ENCODE measurements at places on chromosomes 5 and 9. TPM values are rescaled to one million over a fixed set of nuclear protein-coding genes. Genes with fewer than 3 reads are reported as not detected.
A peak's percentile ranks its signal among the peaks of the same experiment; 100 is the strongest.

TNC gene
- 52.2 TPM for total RNA-seq

DNA sequence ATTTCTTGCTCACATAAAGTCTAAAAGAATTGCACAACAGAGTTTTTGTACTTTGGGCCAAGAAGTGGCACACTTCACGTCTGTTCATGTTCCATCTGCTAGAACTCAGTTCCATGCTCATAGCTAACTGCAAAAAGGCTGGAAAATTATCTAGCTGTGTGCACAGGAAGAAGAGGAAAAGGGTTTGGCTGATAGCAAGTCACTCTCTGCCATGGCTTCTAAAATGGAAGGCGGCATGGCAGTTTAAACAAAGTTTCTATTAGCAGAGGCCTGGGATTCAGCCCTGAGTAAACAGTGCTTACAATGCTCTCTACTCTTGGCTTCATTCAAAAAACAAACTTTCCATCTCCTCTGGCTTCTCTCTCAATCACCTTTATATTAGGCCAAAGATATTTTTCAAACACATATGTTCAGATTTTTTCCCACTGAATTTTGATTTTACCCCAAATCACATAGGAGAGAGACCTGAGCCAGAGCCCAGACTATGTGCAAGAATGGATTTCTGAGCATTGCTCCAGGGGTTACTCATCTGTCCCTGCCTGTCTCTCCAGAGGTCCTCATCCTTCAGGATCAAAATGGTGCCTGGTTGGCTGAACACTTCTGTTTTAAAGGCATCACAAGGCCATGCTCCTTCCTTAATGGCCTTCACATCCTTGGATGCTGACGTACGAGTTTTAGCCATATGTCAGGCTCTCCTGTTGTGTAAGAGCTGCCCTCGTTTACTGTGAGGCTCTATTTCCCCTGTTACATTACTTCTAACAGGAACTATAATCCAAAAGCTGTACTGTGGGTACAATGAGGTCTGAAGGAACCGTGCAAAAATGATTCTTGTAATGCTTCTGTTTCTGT is 226.6 kb downstream of the SAXO1 start:
- no peaks in the 10 kb centered on the region for H3K36me3 ChIP-seq
- H3K4me1 ChIP-seq = peaks cover 4% of the 10 kb centered on the region
- H3K27ac ChIP-seq = peak overlapping the region; percentile 11
- no peak for DNase-seq

DNA sequence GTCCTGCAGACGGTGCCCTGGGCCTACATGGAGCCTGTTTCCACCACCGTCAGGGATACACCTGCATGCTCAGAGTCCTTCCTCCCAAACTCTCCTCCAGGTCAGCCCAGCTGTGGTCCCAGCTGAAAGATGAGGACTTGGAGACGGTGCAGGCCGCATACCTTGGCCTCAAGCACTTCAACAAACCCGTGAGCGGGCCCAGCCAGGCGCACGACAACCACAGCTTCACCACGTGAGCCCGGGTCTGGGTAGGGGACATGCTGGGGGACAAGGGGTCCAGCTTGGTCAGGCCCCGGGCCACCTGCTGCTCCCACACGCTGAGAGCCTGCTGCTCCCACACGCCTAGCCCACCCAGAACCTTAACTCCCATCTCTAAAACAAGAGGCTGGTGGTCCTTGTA is 16.6 kb upstream of the CARD19 start:
- H3K36me3 ChIP-seq = peaks cover under 1% of the 10 kb centered on the region
- H3K4me1 ChIP-seq = no peaks in the 10 kb centered on the region
- no peak for DNase-seq
- H3K4me3 ChIP-seq = no peak overlapping the region
- H3K27ac ChIP-seq = no peak overlapping the region

- H3K27me3 ChIP-seq = no peaks in the 10 kb centered on the region
- H3K27ac ChIP-seq = peak within 1 kb of the TSS; percentile 97
- no peaks in the 10 kb centered on the region for H3K36me3 ChIP-seq
- peak within 1 kb of the TSS; percentile 70 for H3K4me3 ChIP-seq
- DNase-seq = peak; percentile 94
These were observed at the start of gene MAP3K1 for GRCh38 chr5:56814963-56815657. MAP3K1 (plus strand) TSS chr5:56815549; CDS start chr5:56815574, 25 bp downstream.

GRCh38 chr5:103569313-103570060 is 6.9 kb upstream of the NUDT12 start:
- no peaks in the 10 kb centered on the region for H3K4me1 ChIP-seq
- peak; percentile 63 for DNase-seq
